ENCODE measurements at places on chromosomes 1 and 21. TPM values are rescaled to one million over a fixed set of nuclear protein-coding genes. Genes with fewer than 3 reads are reported as not detected.

Gene NES
- total RNA-seq: not detected

Gene RGS13
- not detected for total RNA-seq

Gene KLF17
- total RNA-seq: not detected

Gene ETNK2
- 0.84 TPM for total RNA-seq

Gene SPATA21
- not detected for total RNA-seq

Gene CD5L
- total RNA-seq: not detected

Gene ETV3L
- not detected for total RNA-seq

Gene NBPF6
- total RNA-seq: not detected

Gene B3GALT2
- total RNA-seq: not detected

Gene ATP1A1
- 337 TPM for total RNA-seq

Gene HMGCS2
- total RNA-seq: not detected

Gene SLC6A9
- total RNA-seq: 5.1 TPM

DNA sequence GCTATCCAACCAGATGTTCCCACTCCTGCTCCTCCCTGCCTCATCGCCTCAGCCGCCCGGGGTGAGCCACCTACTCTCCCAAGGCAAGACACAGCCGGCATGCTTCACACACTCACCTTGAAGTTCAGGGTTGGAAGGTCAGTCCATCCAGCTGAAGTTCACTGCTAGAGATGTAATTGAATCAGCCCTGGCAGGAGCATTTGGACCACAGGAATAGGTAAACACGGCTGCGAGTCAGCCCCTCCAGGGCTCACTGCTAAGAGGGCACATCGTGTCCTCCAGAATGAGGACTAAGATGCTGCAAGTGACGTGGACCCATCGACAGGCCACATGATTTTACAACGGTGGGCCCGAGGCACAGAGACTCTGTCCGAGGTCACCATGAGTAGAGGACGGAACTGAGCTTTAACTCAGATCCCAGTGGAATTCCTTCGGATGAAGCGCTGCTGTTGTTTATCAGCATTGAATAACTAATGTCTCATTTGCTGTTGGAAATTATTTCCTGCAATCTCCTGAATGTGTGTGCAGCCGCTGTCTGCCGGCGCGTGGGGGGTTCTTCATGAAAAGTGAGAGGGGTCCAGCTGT lies 41.9 kb downstream of the RSPH1 start:
- DNase-seq: no peak

DNA sequence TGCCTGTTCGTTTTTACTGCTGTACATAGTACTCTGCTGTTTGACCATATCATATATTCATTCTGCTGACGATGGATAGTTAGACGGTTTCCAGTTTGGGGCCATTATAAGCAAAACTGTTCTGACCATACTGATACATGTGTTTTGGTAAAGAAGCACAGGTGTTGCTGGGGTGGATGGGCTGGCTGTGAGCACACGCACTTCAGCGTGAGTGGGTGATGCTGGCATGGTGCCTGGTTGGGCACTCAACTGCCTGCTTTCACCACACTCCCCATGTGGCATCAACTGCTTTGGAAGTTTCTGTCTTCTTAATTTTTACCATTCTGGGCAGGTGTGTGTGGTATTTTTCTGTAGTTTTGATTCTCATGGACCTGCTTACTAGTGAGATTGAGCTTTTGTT lies 37.3 kb downstream of the ADARB1 start:
- no peak for DNase-seq

GRCh38 chr1:54403808-54404261 lies 2.4 kb downstream of the SSBP3 start:
- peak; percentile 63 for DNase-seq

- no peak for DNase-seq
Measured at GRCh38 chr21:32381571-32381970, 11.2 kb downstream of the URB1 start.

DNA sequence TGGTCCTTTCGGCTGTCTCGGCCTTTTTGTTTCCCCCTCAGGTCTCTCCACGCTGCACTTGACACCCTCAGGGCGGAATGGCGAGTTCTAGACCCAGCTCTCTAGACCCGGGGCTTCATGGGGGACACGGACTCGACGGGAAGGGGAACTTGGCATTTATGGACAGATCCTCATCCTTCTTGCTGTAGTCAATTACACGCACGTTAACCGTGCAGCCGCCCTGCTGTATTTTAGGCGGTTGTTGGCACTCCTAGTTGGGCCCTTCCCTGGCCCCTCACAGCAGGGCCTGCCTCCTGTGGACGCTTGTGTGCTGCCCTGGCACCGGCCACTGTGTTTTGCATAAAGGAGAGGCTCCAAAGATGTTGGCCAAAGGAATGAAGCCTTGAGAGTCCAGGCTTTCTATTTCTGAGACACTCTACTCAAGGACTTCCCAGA lies 558 bp upstream of the BTG3 start:
- DNase-seq: peak; percentile 13

- no peak for DNase-seq
Measured at GRCh38 chr1:186102547-186103148, 272.4 kb downstream of the TPR start.

- no peak for DNase-seq
Measured at GRCh38 chr21:41188486-41189149, 20.7 kb downstream of the BACE2 start.

DNA sequence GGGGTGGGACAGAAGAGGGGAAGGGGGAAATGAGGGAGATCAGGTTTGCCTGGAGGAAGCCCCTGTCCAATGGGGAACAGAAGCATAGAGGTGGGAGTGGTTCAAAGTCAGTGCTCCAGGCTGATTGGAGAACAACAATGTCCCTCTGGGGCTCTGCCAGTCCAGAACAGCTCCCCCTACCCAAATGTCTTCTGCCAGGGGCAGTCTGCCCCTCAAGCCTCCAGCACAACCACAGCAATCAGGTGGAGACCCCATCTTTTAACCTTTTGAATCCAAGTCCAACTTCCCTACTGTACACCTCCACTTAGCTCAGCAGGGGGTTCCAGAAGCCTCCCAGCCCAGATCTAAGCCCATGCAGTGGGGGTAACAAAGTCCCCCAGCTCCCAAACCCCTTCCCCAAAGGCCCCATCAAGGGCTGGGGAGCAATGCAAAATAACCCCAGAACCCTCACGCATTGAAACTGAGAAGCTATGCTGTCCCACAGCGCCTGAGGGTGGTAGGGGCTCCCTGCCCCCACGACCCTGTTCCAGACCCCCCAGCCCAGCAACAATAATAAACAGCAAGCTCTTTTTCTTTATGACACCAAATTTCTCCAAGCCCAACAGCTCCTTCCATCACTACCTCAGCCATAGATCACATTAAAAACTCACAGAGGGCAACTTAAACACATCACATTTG lies 3.3 kb downstream of the AHDC1 start:
- DNase-seq: no peak

GRCh38 chr1:161198897-161199431 lies at the start of gene ADAMTS4:
TSS of gene ADAMTS4 (minus strand) at chr1:161199054. CDS start at chr1:161198627, 427 bp downstream.
- DNase-seq: no peak

- no peak for DNase-seq
Measured at GRCh38 chr1:164767752-164768402, 208.9 kb downstream of the PBX1 start.

- no peak for DNase-seq
Measured at GRCh38 chr1:177278626-177279390, 108.0 kb downstream of the BRINP2 start.

DNA sequence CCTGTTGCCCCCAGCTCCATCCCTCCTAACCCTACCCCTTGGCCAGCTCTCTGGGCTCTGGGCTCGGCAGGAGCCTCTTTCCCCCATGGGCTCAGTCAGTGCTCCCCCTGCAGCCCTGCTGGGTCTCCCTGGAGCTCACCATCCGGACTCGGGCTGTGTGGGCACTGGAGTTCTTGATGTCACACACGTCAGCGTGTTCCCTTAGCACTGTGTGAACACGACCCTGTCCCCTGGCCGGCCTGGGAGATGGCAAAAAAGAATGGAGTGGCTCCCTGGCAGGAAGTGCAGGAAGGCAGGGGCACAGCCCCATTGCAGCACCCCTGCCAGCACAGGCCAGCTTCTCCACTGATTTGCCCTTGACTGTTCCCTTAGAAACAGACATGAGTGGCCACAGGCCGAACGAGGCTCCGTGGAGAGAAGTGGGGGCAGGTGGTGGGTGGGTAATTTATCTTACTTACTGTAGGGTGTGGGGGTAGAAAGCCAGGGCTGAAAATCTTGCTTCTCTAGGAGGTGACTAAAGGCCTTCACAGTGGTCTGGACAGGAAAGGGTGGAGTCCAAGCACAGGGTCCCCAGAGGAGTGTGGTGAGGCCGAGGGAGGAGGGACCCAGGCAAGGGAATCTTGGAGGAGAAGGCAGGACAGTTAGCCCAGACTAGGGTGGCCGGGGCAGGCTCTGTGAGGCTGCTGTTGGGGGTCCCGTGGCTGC lies 381.7 kb upstream of the VAMP3 start:
- no peak for DNase-seq

DNA sequence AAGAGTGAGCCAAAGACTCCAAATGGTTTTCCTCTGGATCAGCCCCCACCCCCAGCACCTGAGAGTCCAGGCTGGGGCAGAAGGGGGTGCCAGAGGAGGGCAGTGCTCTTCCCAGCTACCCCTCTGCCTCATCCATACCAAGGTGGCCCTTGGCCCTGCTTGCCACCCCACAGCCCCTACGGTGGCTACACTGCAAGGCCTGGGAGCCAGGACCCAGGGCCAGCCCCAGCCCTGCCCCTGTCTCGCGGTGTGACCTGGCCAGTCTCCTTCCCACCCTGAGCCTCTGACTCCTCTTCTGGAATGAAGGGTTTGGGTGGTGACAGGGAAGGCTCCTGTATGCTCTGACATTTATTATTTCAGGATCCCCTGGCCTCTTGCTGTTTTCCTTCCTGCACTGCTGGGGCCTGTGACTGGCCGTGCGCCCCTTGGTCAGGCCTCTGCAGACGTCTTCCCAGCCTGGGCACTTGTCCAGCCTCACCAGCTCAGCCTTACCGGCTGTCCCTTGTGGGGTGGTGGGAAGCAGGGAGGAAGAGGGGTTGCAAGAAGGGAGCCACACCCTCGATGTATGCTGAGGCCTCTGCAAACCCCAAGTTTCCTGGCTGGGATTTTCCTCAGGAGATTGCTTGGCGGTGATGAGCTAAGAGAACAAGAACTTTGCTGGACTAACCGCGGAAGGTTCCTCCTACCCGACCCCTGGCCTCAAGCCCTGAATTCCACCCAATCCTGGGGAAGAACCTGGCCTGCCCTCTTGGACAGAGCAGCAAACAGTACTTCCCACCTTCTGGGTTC lies 13.5 kb downstream of the ASAP3 start:
- DNase-seq: no peak

GRCh38 chr1:178371235-178371634 lies 125.5 kb downstream of the CLEC20A start:
- DNase-seq: no peak

GRCh38 chr1:43366601-43367025 lies 1.2 kb downstream of the ELOVL1 start:
- DNase-seq: no peak

GRCh38 chr21:45443595-45444181 lies 38.7 kb downstream of the COL18A1 start:
- no peak for DNase-seq

DNA sequence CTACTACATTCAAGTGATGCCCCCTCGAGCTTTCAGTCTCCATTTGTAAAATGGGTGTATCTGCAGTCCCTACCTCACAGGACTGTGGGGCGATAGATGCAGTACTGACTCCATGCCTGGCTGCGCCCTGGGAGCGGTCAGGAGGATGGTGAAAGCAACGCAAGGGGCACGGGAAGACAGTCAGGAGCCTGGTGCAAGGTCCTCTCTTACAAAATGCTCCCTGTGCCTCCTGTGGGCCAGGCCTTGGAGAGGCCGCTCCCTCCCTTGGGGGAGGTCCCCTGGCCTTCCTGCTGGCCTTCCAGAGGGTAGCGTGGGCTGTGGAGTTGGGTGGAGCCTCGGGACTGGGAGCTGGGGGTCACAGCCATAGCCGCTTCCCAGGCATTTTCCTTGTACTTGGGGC lies 21.6 kb downstream of the FAM151A start:
- DNase-seq: no peak

- no peak for DNase-seq
Measured at GRCh38 chr21:38133240-38133639, 123.6 kb upstream of the KCNJ15 start.

DNA sequence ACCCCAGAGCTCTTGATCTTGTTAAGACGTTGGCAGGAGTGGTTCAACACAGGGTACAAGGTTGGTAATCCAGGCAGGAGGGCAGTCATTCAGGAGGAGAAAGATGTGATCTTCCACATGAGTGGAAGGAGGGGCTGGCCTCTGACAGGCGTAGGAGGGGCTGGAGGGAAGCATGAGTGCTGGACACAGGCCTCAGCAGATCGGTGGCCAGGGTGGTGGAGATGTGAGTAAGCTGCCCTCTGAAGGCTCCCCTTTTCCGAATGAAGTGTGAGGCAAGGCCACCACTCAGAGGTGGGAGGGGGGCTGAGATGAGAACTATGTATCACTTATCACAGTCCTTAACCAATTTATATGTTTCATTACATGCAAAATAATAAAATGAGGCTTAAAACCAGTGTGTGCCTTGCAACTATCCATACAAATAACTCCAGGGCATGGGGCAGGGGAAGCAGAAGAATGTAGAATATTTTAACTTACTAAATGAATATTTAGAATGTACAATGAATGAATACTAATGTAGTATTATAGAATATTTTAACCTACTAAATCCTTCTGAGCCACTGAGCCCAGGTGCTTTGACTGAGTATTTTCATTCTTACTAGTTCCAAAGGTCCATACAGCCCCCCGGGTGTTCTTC lies 103.5 kb upstream of the TLR5 start:
- DNase-seq: no peak

- DNase-seq: no peak
Measured at GRCh38 chr1:8727809-8728213, 89.6 kb downstream of the RERE start.

GRCh38 chr1:87961992-87962391 lies 633.3 kb downstream of the LMO4 start:
- no peak for DNase-seq

GRCh38 chr1:209647156-209647555 lies 5.1 kb downstream of the LAMB3 start:
- no peak for DNase-seq

GRCh38 chr1:215181518-215181917 lies 99.0 kb downstream of the KCNK2 start:
- DNase-seq: no peak

GRCh38 chr1:15957221-15958095 lies 18.4 kb downstream of the ZBTB17 start:
- no peak for DNase-seq

- no peak for DNase-seq
Measured at GRCh38 chr1:47223921-47224675, 7.9 kb downstream of the TAL1 start.

- DNase-seq: no peak
Measured at GRCh38 chr1:239722035-239722434, 335.7 kb downstream of the CHRM3 start.

GRCh38 chr1:27117733-27118439 lies 37.0 kb downstream of the SLC9A1 start:
- no peak for DNase-seq

- DNase-seq: no peak
Measured at GRCh38 chr1:86788300-86789206, 84.2 kb downstream of the SH3GLB1 start.

GRCh38 chr1:116854403-116854690 lies 55.4 kb upstream of the PTGFRN start:
- no peak for DNase-seq

All from activated naive CD4-positive, alpha-beta T cell treated with anti-CD3 and anti-CD28 coated beads, Interleukin-2, amount 50 U/mL, for 72 hours (primary cell).